ENCODE measurements at places on chromosomes 5 and 9.
A peak's percentile ranks its signal among the peaks of the same experiment; 100 is the strongest.

DNA sequence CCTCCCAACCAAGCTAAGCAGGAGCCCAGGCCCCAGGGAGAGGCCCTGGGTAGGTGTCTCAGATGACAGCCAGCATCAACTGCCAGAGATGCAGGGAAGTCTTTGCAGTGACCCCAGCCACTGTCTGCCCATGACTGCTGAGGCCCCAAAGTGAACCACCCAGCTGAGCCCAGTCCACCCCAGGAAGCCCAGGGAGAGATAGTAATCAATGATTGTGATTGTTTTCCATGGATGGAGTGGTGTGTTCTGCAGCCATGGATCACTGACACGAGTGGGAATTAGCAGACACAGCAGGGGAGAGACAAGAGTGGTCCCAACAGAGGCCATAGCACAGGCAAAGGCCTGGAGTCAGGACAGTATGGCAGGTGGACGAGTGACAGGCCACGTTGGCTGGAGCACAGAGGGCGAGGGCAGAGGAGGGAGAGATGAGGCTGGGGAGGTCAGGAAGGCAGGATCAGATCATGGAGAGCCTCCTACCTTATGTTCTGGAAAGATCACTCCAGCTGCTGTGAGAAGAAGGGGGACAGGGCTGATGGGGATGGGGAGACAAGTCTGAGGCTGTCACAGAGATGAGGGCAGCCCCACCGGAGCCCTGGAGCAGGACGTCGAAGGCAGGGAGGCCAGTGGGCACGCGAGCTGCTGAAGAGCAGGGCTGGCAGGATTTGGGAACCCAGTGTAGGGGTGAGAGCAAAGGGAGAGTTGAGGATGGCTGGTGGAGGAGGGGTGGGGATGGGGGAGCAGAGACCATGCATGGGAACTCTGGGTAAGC is 14.5 kb downstream of the ABO start:
- no peak for DNase-seq

- DNase-seq, result no peak
These were observed 496 bp downstream of the MAPK9 start for GRCh38 chr5:180291234-180291940.

GRCh38 chr5:53917826-53918225 is 357.4 kb downstream of the NDUFS4 start:
- DNase-seq, result no peak

DNA sequence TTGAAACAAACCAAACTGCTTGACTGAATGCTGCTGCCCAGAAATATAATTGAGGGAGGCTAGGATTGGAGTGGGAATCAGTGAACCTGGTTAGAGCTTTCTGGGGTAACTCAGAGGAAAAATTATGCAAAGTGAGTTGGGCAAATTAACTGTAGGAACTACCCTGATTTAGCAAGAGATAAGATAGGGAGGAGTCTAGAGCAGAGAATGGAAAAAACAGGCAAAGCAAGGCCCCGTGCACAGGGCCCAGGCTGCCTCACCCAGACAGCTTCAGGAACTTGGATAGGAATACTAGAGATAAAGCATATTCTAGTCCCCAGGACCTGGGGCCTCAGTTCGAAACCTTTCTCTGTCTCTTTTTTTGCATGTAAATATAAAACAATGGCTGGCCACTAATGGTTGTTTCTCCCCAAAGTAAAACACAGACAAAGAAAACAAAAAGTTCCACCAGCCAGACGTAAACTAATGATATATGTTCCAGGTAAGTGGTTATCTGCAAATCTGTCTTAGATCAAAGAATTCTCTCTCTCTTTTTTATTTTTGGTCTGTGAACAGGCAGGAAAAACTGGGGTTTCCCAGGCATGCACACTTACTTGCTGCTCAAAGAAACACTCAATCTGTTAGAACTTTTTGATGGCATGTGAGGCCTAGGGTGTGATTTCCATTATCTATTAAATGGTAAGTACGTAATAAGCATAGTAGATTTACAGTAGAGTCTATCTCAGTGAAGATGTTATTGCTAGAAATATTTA is 168.1 kb upstream of the MAP3K1 start:
- no peak for DNase-seq

DNA sequence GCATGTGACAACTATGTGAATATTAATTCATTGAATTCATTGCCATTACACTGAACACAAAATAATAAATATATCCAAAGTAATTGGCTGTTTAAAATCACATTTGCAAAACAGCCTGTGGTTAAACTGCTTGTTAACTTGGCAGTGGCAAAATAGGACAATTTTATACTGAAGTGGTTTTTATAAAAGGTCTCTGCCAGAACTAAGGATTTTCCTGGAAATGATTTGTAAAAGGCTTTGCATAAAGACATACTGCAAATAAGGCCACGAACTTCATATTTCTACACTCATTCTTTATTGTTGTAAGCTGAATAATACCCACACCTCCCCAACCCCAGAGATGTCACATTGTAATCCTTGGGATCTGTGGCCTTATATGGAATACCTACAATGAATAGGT is 370.3 kb upstream of the RGMB start:
- DNase-seq, result no peak

DNA sequence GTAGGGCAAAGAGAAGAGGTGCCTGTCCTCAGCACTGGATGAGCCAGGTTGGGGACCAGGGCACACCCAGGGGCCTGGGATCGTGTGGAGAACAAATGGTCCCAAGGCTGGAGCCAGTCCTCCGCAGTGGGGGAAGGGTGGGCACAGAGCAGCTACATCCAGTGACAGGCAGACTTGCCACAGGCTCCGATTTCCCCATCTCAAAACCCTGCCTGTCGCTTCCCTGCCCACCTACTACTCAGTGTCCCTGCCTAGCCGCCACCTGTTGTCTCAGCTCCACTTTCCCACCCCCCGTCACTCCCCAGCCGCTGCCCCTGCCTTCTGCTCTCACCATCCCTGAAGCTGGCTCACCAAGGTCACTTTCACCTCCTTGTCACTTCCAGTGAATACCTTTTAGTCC is 13.9 kb upstream of the ENHO start:
- DNase-seq, result no peak

- no peak for DNase-seq
These were observed 681 bp downstream of the MAN2A1 start for GRCh38 chr5:109690242-109690974.

DNA sequence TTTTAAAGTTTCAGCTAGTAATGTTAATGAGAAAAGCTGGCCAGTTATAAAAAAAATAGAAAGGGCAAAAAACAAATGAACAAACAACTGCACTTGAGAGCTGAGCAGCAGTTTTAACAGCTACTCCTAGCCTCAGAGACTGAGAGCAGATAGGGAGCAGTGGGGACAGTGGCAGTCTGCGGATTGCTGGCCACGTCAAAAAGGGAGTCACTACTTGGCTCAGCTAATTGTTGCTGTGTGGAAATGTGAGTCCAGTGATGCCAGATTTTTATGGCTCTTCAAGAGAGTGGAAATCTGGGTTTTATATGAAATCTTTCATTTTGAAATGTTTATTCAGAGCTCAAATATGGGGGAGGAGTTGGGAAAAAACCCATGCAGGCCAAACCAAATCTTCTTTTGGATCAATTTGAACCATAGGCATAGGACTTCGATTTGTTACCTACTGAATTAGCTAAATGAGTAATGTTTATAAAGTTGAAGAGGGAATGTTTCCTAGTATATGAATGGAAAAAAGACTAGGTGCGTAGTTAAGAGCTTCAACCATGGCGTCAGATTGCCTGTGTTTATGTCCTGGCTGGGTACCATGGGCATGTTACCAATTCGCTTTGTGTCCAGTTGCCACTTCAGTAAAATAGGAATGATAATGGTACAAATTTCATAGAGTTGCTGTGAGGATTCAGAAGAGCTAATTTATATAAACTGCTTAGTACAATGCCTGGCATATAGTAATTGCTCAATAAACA is 102.1 kb downstream of the PAM start:
- DNase-seq, result no peak

DNA sequence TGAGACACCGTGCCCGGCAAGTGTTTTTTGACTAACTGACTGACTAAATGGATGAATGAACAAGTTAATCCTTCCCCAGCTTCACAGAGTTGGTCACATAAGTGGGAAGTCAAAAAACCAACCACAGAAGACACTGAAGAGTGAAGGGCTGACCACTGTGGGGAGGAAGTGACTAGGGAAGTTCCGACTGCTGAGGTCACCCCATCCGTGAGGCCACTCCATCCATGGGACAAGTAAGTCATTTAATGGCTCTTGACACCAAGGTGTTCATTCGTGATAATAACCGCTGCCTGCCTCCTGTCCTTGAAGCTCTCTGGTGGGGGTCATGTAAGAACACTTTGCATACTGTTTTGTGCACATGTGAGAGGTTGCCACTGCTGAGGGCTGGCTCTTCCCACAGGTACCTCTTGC is 22.2 kb upstream of the CXCL14 start:
- no peak for DNase-seq

DNA sequence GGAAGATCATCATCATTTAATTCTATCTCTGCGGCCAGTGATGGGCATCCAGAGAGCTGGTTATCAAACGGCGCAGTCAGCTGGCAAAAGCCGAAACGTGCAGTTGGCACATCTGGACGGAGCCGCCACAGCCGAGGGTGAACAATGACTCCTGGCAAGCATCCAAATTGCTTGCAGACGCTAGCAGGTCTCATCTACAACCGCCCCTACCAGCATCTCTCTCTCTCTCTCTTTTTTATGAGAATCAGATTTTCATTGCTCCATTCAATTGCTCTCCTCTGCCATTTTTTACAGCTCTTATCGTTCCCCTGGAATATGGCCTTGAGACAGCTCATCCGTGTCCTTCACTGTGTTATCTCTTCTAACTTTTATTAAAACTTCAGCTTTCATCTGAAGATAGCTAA is 165.2 kb downstream of the MAPKAP1 start:
- no peak for DNase-seq

DNA sequence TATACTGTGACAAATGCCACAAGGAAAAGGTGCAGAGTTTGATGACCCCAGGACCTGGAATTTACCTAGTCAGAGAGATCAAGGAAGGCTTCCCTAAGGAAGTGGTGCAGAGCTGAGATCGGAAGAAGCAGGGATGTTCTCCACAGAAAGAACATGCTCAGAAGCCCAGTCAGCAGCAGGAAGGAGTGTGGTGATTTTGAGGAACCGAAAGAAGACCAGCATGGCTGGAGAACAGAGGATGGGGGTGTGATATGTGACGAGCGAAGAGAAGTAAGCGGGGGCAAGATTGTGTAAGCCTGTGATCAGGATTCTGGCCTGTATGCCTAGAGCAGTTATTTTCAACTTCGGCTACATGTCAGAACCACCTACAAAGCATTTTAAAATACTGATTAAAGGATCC is 18.7 kb upstream of the PIK3R1 start:
- no peak for DNase-seq

DNA sequence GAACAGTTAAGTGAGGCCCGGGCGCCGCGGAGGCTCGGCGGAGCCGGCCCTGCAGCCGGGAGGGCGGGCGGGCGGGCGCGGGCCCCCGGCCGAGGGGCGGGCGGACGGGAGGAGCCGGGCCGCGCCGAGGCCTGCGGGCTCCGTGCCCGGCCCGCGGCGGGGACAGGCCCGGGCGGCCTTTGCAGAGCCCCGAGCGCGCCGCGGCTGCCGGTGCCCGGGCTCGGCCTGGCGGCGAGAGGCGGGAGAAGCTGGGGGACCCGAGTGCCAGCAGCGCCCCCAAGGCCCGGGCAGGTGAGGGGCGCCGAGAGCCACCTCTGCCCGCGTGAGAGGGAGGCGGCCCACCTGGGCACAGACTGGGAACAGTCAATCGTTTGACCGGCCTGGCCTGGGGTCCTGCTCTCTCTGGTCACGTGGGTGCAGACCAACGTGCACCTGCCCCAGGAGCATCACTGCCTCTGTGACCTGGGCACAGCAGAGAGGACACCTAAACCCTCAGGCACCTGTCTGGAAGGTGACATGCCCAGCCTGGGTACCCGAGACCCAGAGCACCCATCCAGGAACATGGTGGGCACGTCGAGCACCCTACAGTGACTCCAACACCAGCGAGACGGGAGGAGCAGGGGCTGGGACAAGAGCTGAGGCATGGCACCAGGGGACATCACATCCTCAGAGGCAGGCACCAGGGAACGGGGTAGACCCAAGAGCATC is 531 bp downstream of the MVB12B start:
- DNase-seq, result no peak

- DNase-seq, result no peak
These were observed 77.1 kb upstream of the RETREG1 start for GRCh38 chr5:16693879-16694278.

GRCh38 chr9:127783111-127784008 is 2.5 kb upstream of the CDK9 start:
- no peak for DNase-seq

GRCh38 chr5:88279584-88279983 is 10.9 kb upstream of the TMEM161B start:
- DNase-seq, result no peak

- no peak for DNase-seq
These were observed 8.1 kb upstream of the KLF9 start for GRCh38 chr9:70422371-70423043.

- DNase-seq, result no peak
These were observed 195.9 kb upstream of the RAD23B start for GRCh38 chr9:107087222-107087621.

GRCh38 chr9:113578882-113579282 is 115.4 kb downstream of the RGS3 start:
- DNase-seq, result peak; percentile 97

DNA sequence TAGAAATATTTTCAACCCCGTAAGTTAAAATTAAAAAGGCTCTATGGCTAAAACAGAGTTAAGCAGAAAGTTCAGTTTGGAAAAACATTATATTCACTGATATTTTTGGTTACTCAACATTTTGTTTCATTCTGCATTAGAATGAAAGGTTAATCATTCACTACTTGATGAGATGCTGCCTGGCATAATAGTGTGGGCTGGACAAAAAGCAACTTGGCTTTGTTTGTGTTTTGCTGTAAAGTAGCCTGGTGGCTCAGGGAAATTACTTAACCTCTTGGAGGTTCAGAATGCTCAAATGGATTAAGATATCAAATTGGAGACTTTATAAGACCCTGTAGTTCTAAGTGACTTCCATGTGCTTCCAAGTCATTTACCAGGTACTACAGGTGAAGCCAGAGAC is 367.4 kb upstream of the TRPC7 start:
- peak; percentile 16 for DNase-seq

GRCh38 chr9:27353166-27353473 is 56.2 kb upstream of the EQTN start:
- no peak for DNase-seq

GRCh38 chr5:113202746-113203716 is 226.4 kb downstream of the DCP2 start:
- no peak for DNase-seq

DNA sequence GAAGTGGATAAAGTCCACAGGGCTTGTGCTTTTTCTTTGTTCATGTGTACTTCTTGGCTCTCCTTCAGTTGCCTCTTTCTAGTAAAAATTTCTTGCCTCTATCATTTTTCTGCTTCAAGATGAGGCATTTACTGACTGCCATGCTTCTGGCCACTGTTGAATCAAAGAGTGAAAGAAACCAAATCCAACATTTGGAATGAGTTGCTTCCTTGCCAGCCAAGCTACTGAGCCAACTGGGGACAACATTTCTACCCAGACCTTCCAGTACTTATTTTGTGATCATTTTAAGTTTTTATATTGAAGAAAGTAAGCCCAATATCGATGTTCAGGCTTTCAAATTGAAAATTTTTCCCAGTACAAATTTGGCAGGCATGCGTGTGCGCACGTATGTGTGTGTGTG is 73.2 kb downstream of the SNCAIP start:
- DNase-seq, result no peak
